Mesothelial cell of epicardium (in vitro differentiated cells): ENCODE measurements at places on chromosomes 1 and 21.

DNA sequence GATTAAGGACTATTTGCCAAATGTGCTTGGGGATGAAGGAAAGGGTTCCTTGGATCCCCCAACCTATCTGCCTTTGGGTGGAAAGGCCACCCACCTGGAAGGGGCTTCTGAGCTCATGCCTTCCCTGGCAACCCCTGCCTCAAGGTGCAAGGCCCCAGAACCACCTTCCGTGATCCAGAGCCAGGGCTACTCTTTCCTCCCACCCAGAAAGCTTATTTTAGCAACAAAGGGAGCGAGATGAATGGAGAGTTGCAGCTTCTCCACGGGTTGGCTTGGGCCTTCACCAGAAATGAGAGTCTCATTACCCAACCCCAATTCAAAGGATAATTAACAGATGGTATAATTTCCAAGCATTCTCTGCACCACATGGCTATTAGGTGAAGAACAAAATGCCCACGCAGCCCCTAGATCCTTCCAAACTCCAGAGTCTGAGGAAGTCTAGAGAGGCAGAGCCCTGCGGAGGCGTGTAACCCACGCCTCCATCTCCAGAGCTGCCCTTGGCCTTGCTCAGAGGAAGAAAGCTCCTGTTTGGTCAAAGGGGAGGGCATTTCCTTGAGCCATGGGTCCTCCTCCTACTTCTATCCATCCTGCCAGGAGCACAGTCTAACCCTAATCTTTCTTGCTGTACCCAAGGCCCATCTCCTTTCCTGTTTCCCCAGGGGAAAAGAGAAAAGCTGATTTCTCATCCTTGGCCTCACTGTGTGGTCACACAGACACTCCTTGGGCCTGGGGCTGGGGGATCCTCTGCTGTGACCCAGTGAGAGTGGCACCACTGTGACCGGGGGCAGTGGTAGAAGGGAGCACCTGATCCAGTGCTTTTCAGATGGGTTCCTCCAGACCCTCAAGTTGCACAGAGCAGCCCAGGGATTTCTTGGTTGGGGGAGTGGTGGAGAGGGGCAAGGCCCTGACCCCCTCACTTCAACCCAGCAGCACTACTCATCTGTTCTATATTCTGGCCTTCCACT, 1.7 kb upstream of the CELSR2 start:
- no peak for DNase-seq

DNA sequence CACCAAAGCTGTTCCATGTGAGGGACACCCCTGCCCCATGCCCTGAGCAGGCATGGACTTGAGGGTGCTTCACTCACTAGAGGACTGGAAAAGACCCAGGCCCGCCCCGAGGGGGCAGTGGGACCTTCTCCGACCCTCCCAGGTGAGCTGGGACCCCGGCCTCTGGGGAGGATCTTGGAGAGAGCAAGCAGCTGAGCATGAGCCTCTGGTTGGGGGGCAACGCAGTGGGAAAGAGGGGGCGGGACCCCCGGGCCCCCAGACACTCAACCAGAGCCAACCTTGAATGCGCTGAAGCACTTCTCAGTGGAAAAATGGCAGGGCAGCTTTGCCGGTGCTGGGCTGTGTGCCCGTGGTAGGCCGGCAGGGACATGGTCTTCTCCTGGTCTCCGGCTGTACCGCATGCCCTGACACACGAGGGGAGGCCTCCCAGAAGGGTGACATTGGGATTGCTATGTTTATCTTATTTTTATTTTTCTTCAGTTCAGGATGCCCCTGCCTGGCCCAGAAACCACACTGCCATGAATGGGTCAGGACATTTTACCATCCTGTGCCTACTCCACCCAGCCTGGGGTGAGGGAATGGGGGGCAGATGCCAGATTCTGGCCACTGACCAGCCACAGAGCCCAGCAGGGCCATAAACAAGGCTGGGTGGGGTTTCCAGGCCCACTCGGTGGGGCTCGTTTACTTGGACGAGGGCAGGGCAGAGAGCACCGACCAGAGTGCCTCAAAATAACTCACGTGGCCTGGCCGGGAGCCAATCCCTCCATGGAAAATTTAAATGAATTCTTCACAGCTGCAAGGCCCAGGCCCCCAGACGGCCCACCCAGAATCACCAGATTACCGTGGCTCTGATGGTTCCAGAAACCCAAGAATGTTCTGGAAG, 17.2 kb upstream of the LAPTM5 start:
- DNase-seq, result no peak

- DNase-seq, result no peak
These were observed 46.5 kb upstream of the PODN start for GRCh38 chr1:53015508-53015860.

DNA sequence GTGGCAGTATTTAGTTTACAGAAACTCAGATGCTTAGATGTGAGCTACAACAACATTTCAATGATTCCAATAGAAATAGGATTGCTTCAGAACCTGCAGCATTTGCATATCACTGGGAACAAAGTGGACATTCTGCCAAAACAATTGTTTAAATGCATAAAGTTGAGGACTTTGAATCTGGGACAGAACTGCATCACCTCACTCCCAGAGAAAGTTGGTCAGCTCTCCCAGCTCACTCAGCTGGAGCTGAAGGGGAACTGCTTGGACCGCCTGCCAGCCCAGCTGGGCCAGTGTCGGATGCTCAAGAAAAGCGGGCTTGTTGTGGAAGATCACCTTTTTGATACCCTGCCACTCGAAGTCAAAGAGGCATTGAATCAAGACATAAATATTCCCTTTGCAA, 59.7 kb upstream of the ZNF326 start:
- DNase-seq, result no peak

- no peak for DNase-seq
These were observed 450 bp downstream of the S100A10 start for GRCh38 chr1:151993084-151993733.

GRCh38 chr1:223870617-223871574, 25.1 kb upstream of the TP53BP2 start:
- no peak for DNase-seq

- DNase-seq, result no peak
These were observed 149.2 kb upstream of the C1orf21 start for GRCh38 chr1:184237588-184237987.

- DNase-seq, result no peak
These were observed 19.7 kb downstream of the CYP4B1 start for GRCh38 chr1:46818591-46818990.
